Hair follicle dermal papilla cell (primary cell): ENCODE measurements at places on chromosomes 16 and 17. TPM values are rescaled to one million over a fixed set of nuclear protein-coding genes. Genes with fewer than 3 reads are reported as not detected.

The ITGAX gene
- total RNA-seq: not detected in 2 replicates

The CXCL16 gene
- total RNA-seq: 0.97 and 1.1 TPM in 2 replicates

The GDPD3 gene
- total RNA-seq: 0.73 and 0.81 TPM in 2 replicates

The CLEC18C gene
- total RNA-seq: not detected in 2 replicates

The PNMT gene
- total RNA-seq: not detected in 2 replicates
